Thymus (tissue), 14 donors: ENCODE measurements at places on chromosomes 6 and 20.

DNA sequence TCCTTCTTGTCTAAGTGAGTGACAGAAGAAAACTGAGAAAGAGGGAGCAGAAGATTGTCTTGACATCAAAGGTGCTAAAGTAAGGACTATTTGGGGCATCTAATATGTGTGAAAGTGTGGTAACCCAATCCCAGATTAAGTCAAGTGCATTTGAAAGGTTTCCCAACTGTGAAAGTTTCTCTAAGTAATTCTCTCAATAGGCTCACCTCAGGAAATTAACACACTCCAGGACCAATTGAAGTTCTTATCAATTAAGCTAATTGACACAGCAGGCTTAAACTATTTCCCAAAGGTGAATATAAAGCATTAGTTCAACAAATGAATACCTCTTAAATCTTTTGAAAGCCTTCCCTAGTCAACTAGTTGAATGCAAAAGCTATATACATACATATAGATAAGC lies 212.8 kb upstream of the FUT9 start:
- no peak for DNase-seq

DNA sequence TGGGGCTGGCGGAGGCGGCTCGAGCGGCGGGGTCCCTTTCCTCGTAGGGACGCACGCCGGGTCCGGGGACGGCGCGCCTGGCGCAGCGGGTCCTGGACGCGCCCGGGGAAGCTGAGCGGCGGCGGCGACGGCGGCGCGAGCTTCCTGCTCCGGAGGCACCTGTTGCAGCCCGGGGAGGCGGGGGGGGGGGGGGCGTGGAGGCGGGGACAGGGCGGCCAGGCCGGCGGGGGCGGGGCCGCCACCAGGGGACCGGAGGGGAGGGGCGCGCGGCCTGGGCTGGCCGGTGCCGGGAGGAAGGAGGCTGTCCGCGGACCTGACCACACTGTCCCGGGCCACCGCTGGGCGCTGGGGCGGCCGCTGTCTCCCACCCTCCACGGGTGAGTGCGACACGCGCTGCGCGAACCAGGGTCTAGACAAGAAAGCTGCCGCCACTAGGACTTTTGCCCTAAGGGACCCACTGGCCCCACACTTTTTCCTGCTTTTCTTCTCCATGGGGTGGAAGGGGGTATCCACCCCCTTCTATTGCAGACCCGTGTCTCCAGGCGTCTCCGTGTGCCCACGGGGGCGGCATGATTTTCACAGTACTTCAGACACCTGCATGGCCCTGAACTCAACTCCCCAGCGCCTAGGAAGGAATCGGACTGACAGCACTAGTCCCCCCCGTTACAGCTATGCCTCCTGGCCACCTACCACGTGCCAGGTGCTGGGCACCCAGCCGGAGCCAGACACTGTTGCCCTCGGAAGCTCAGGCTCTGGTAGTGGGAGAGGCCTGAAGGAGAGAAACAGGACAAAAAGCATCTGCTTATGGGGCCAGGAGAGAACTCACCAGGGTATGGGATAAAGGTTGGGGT lies at the start of gene NFATC2:
NFATC2 (minus strand) TSS at position 149 of the 851 bp plus-strand sequence. CDS start 220 bp downstream, outside the sequence.
- DNase-seq, result peak; percentile 63

DNA sequence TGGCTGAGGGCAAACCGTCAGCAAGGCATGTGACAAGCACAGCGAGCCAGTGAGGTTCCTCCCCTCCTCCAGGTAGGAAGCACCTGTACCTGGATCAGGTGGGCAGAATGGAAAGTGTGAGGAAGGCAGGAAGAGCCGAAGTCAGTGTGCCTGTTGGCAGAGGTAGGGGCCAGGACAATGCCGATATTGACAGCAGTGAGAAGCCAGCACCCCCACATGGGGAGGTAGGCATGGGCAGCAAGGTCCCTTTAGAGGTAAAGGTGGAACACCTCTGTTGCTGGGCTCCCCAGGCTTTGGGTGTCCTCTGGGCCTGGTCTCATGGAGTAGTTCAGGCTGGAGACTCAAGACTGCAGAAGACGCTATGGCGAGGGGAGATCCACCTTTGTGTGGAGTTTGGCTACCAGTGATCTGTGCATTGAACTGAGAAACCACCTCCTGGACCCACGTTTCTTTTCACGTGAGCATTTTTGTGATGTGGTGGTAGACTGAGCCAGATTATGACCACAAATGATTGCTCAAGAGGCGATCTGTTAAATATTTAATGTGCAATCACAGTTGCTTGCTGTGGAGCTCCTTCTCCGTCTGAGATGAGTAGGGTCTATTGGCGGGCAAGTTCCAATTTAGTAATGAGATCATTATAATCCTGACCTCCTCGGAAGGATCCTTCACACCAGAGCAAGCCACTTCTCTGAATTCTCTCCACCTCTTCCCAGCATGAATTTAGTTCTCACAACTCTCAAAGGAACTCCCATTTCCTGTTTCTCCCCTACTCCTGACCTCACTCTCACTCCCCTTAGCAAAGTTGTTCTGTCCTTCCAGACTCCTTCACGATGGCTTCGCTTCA lies 174.8 kb downstream of the CDH26 start:
- DNase-seq, result no peak

- DNase-seq, result no peak
Measured at GRCh38 chr20:32649697-32650400, 23.9 kb downstream of the C20orf203 start.

GRCh38 chr6:132865364-132865763 lies 51.0 kb downstream of the RPS12 start:
- no peak for DNase-seq

GRCh38 chr6:136920216-136920615 lies 1.9 kb upstream of the SLC35D3 start:
- no peak for DNase-seq

DNA sequence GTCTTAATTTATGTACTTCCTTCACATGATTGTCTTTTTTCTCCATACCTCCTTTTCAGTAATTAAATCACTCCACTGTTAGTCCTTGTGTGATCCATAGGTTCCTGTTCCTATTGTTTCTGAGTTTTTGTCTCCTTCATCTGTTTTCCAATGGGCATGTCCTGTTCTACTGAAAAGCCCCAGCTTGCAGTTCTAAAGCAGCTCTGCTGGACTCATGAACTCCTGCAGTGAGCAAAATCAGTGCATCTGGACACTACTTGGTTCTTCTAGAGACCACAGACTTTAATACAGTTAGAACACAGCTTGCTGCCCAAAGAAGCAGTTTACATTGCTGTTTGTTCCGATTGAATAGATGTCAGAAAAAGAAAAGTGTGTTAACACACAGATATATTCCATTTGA lies 593.3 kb upstream of the HS3ST5 start:
- DNase-seq, result no peak

GRCh38 chr6:82611751-82612150 lies 248.1 kb downstream of the TPBG start:
- DNase-seq, result no peak

- no peak for DNase-seq
Measured at GRCh38 chr6:151018046-151018445, 152.5 kb downstream of the MTHFD1L start.

- DNase-seq, result no peak
Measured at GRCh38 chr6:15947923-15948322, 181.0 kb upstream of the MYLIP start.

DNA sequence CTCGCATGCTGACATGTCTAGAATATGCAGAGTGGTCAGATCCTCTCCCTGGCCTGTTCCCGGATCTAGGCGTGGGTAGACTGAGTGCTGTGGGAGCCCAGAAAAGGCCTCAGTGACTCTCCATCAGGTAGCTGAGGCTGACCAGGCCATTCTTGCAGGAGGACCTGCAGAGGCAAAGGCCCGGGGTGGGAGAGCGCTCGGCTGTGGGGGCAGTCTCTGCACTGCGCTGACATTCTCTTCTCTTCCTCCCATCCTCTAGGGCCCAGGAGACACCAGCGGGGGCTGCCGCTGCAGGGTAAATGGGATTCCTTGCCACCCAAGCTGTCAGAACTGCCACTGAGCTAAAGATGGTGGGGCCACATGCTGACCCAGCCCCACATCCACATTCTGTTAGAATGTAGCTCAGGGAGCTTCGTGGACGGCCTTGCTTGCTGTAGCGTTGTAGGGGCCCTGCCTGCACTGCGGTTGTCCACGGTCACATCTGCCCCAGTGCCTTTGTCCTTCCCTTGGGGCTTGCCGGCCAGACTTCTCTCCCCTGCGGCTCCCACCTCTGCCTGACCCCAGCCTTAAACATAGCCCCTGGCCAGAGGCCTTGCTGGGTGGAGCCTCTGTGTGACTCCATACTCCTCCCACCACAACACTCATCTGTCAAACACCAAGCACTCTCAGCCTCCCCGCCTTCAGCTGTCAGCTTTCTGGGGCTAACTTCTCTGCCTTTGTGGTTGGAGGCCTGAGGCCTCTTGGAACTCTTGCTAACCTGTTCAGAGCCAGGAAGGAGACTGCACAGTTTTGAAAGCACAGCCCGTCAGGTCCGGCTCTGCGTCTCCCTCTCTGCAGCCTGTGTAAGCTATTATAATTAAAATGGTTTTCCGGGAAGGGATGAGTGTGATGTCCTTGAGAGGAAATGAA lies 22.2 kb downstream of the RBCK1 start:
- no peak for DNase-seq

GRCh38 chr6:11434565-11435326 lies 102.8 kb upstream of the TMEM170B start:
- DNase-seq, result no peak

DNA sequence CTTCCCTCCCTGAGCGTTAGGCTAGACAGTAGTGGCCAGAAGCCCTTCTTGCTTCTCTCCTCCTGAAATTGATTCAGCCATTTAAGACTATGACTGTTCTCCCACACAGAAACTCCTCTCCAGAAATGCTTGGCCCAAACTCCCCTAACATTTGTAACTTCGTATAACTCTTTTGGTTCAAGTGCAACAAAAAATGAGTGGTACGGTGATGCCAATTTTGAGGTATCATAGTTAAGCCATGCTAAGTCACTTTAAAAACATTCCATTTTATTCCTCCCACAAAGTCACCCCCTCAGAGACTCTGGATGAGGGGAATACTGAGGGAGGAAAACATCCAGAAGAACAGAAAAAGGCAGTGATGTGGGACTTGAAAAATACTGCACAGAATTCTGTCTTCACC lies 21.1 kb upstream of the ROS1 start:
- DNase-seq, result no peak

DNA sequence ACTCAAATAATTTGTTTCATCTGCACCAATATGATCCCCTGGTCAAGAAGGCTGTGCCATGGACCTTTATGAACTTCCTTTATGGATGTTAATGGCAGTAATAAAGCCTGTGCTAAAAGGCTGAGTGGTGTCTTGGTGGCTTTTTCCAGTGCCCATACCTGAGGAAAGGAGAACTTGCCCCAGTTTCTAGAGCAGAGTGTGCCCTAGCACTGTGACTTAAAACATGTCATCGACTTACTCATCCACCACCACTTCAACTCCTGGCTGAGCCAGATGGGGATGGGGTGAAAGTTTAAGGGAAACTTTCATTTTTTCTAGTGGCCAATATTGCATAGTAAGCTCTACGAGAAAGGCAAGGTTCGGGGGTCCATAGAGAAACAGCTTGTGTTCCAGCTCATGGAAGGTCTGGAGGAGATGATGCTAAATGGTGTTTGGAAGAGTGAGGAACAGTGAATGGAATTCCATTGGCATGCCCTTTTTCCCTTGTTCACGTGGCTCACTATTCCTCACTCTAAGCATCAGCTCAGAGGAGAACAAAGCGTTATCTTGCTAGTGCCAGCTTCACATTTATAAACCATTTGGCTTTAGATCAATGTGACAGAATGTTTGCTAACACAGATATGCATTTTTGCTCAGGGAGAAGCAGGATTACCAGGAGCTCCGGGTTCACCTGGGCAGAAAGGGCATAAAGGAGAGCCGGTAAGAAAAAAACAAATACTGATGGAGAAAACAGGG lies 71.2 kb downstream of the COL19A1 start:
- no peak for DNase-seq

DNA sequence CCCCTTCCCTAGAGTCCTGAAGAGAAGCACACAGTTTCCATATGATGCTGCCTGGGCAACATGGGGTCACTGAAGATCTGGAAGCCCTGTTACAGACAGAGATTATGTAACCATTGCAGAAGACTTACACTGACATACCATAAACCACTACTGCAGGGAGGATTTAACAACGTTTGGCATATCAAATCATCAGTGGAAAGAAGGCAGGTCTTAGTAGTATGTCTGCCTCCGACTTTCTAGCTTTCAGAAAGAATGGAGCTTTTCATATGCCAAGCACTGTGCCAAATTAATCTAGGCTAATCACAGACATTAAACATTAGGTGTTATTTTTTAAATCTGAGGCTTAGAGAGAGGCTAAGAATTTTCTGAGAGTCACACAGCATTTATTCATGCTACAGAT lies 144.3 kb downstream of the ADGRB3 start:
- DNase-seq, result no peak

DNA sequence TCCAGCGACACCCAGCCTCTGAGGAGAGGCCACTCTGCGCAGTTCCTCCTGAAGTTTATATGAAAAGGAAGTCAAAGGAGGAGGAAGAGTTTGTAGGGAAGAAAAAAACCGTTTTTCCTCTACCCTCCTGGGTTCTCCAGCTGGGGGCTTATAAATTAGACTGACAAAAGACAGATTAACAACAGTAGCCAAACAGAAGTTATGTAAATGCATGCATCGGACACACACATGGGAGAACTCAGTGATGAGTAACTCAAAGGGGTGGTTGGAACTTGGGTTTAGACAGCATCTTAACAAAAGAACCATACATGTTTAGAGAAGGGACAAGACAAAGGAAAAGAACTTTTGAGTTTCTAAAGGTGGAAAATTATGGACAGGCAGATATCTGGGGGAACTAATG lies 71.2 kb downstream of the CD24 start:
- no peak for DNase-seq

DNA sequence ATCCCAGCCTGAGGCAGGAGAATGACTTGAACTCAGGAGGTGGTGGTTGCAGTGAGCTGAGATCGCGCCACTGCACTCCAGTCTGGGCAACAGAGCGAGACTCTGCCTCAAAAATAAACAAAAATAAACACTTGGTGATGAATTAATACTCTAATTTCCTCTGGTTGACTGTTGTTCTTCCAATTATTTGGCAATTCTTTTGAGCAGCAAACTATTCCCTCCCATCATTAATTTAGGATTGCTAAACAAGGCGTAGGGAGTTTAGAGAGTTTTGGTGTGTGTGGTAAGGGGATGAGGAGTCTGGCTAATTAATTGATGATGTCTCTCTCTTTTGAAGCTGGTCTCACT lies 2.7 kb upstream of the ID1 start:
- no peak for DNase-seq

DNA sequence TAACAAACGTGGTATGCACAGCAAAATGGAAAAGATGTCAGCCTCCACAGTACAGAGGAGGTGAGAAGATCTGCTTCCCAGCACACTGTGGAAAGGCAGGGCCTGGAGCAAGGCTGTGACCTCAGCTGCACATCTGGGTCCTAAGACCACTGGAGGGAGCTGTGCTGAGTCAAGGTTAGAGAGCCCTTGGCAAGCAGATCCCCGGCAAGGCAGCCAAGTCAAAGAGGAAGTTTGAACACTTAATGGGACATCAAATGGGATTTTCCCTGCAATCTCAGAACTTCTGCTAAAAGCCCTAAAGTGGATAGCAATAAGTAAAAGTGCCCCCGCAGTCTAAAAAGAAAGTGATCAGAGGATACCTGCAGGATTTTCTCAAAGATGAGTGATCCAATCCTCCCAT lies 39.5 kb downstream of the UNC5CL start:
- peak; percentile 38 for DNase-seq

- DNase-seq, result no peak
Measured at GRCh38 chr20:63891061-63892002, 3.6 kb upstream of the DNAJC5 start.

- DNase-seq, result no peak
Measured at GRCh38 chr6:16058201-16058928, 70.5 kb upstream of the MYLIP start.
